ENCODE measurements at places on chromosomes 16 and 17. TPM values are rescaled to one million over a fixed set of nuclear protein-coding genes. Genes with fewer than 3 reads are reported as not detected.

DNA sequence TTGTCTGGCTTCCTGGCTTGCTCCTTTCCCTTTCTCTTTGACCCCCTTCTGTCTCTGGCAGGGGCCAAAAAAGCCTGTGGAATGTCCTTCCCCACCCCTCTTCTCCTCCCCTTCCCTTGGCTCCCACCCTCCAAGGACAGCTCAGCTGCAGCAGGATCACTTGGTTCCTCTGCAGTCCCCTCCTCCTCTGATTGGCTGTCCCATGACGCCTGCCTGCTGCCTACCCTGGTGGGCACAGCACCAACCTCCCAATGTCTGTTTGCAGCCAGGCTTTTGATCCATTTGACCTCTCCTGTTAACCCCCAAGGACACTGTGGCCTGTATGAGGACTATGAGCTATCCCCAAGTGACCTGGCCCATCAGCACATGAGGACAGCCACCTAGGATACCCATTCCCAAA lies 14.8 kb upstream of the MTMR4 start:
- no peak for DNase-seq

- DNase-seq = no peak
Measured at GRCh38 chr17:1552932-1553331, 9.7 kb downstream of the PITPNA start.

GRCh38 chr17:38653679-38654078 lies 21.1 kb downstream of the EPOP start:
- DNase-seq = no peak

DNA sequence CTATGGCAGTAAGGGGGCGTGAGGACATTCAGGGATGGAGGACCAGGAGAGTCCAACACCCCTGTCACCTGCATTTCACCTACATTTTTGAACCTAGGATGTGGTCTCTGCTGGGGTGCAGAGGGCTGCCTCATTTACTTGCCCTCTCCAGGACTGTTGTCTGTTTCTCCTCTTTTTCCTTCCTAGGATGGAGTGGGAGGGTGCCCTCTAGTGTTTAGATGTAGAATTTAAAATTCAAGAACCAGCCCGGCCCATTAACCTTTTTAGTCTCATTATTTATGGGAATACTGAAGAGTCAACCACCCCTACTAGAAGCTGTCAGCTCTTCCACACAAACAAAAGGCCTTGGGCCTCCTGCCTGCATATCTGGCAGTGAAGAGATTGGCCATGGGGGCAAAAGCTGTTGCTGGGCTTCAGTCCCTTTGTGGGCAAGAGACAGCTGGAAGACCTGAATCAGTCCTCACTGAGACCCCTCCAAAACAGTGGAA lies 2.5 kb upstream of the STARD3 start:
- DNase-seq = no peak

DNA sequence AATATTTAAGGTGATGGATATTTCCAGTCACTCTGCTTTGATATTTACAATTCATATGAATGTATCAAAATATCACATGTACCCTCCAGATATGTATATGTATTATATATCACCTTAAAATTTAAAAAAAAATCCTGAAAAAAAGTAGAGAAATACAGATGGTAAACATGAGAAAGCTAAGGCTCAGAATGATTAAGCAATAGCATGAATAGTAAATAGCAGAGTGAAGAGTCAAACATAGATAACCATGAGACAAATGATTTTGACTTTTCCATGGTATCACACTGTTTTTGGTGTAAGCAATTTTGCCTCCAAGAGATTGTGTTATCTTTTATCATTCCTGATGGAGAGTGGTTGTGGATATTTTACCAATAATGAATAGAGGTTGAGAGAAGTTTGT lies 868.8 kb downstream of the CDH11 start:
- no peak for DNase-seq

DNA sequence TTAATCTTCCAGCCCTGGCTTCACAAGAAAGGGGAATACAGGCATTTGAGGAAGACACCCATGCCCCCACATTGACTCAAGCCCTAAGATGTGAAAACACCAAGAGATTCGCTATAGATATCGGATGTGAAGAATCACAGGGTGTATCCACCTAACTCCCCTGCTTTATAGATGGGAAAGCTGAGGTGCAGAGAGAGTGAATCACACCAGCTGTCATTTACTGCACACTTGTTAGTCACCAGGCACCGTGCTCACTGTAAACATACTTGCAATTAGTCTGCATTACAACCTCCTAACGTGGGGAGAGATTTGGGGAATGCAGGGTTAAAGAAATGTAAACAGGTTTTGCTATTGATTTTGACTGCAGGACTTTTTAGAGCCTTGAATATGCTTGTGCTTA lies 325.5 kb downstream of the C16orf95 start:
- DNase-seq = no peak

DNA sequence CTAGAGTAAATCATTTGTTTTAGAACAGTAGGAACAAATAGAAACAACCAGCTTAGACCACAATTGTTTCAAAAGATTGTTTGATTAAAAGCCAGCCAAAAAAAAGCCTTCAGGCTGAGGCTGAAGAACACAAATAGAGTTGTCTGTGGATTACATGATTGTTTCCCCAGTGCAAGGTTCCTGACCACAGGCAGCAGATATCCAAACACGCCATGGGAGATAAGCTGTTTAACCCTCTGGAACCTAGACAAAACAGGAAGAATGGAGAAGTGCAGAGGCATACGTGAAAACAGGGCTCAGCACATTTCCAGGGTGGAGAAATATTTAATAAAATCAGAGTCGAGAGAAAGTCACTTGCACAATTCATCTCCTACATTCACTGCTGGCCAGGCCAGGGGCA lies 21.0 kb downstream of the ATPAF2 start:
- DNase-seq = no peak

DNA sequence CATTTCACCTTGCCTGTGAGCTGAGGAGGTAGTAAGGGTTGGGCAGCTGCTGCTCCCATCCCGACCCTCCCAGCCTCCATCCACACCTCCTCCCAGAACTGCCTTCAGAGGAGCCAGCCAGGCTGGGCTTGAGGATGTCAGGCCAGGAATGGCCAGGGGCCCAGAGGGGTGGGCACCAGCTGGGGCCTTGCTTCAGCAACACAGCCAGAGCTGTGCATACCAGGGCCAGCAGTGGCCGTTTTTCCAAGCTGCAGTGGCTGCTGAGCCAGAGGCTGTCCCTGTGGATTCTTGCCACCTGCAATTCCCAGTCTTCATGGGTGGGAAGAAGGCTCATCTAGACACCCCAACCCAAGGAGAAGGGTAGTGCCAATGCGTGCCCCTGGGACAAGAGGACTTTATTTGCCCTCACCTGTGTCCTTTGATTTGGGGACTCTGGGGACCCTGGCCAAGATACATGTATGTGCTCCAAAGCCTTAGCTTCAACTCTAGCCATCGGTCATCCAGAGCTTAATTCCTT lies 153.4 kb upstream of the SDK2 start:
- no peak for DNase-seq

GRCh38 chr17:3729881-3730280 lies 6.2 kb downstream of the HASPIN start:
- DNase-seq = no peak

DNA sequence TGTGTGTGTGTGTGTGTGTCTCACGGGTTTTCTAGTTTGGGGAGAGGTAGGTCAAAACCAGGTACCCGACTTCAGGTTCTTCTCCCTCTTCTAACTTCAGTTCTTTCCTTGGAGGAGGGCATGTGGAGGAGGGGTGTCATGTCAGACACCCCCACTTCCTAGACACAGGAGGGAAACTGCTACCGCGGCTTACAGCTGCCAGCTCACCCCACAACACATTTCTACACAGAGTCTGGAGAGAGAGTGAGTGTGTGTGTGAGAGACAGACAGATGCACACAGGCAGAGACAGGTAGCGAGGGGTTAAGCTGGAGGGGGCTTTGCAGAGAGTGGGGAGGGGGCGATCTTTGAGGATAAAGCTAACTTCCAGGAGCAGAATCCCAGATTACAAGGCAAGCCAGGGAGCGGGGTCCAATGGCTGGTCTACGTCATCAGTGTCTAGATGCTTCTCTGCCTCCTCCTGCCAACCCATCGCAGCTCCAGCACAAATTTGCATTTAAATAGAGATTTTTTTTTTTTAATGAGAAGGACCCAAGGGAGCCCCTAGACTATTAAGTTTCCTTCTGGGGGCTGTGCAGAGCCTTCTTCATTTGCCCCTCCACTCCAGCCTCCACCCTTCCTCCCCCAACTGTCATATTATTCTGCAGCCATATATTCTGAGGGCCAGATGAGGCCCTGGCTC lies 48.9 kb downstream of the MRM1 start:
- DNase-seq = no peak

The ACSM5 gene
- 0.66 TPM for polyA plus RNA-seq

The CACNG1 gene
- 340 TPM for polyA plus RNA-seq

The SYT17 gene
- 6.0 TPM for polyA plus RNA-seq

The CACNB1 gene
- polyA plus RNA-seq = 259 TPM

The MT1X gene
- 9.9 TPM for polyA plus RNA-seq

The MT1H gene
- polyA plus RNA-seq = not detected
